ENCODE measurements at places on chromosomes 11 and 22.

- DNase-seq = no peak
Observed at GRCh38 chr11:31800398-31801265, 10.5 kb downstream of the PAX6 start.

- DNase-seq = no peak
Observed at GRCh38 chr11:45864041-45864440, 16.8 kb downstream of the CRY2 start.

- no peak for DNase-seq
Observed at GRCh38 chr11:2803186-2804091, 82.1 kb downstream of the CDKN1C start.

- DNase-seq = no peak
Observed at GRCh38 chr11:15806217-15806616, 550.1 kb downstream of the SOX6 start.

- no peak for DNase-seq
Observed at GRCh38 chr11:66337103-66337899, 1.1 kb upstream of the RIN1 start.

GRCh38 chr22:22954656-22955055, 67.0 kb downstream of the IGLL5 start:
- DNase-seq = peak; percentile 14

DNA sequence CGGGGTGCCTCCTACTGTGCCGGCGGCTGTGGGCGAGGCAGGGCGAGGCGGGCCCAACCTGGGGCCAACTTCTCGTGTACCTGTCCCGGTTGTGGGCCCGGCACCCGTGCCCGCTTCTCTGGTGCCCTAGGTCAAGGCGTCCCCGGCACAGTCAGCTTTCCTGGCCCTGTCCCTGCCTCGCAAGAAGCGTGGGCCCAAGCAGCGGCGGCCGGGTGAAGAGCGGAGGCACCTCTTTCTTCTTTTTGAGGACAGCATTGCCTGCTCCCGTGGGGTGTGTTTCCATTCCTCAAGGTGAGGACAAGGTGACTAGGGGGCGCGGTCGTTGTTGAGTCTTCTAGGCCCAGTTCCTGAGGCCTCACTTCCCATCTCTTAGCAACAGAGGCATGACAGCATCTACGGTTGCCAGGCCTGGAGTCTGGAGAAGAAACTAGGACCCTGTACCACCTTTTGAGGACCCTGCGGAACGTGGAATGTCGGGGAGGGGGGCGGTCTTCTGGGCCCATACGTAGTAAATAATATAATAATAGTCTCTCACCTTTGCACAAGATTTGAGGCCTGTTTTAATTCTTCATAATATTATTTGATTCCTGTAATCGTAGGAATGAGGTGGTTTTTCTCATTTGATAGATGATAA, 418 bp downstream of the ACO2 start:
- no peak for DNase-seq

GRCh38 chr11:111617286-111617685, 15.0 kb downstream of the SIK2 start:
- DNase-seq = no peak

- DNase-seq = no peak
Observed at GRCh38 chr11:117600234-117600783, 196.7 kb downstream of the DSCAML1 start.

DNA sequence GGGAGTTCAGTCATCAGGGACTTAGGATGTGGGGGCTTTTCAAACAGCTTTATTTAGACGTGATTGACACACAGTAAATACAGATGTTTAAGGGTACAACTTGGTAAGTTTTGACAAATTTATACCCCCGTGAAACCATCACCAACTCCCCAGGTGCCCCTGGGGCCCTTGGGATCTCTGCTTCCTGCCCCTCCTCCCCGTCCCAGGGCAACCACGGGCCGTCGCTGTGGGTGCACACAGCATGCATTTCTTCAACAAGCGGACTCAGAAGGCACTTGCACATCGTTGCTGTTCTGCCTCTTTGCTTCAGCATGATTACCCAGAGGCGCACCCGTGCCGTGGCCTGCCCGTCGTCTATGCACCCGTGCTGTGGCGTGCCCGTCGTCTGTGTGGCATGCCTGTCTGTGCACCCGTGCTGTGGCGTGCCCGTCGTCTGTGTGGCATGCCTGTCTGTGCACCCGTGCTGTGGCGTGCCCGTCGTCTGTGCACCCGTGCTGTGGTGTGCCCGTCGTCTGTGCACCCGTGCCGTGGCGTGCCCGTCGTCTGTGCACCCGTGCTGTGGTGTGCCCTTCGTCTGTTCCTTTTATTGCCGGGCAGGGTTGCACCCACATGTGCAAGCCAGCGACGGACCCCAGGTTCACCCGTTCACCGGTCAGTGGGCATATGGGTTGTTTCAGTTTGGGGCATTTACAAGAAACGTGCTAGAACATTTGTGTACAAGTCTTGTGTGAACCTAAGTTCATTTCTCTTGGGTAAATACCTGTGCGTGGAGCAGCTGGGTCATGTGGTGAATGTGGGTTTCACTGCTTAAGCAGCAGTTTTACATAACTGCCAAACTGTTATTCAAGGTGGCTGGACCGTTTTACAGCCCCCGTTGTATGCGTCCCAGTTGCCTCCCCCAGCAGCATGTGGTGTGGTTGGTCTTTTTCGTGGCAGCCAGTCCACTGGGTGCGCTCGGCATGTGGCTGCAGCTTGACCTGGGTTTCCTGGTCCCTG, 8.3 kb downstream of the CD81 start:
- DNase-seq = no peak

DNA sequence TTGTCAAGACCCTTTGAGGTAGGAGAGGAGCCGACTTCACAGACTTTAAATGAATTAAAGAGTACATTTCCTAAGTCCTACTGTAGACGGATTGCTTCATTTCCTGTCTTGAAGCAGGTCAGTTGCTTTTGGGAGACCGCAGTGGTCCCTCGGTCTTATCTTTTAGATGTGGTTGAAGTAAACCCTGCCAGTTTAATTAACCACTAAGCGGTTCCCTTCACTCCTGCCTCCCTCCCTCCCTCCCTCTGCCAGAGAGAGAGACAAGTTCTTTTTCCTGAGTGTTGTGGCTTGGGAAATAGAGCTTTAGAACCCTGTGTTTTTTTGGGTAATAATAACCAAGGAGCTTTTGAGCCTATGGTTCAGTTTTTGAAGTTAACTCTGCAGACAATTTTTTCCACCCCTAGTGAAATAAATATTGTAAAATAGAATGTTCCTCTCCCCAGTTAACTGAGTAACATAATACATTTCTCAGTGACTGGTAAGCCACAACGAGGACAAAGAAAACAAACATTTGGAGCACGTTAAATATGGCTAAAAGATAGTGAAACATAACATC, 147.5 kb downstream of the LDLRAD3 start:
- DNase-seq = no peak

GRCh38 chr11:128226106-128226716, 361.1 kb downstream of the ETS1 start:
- DNase-seq = no peak

DNA sequence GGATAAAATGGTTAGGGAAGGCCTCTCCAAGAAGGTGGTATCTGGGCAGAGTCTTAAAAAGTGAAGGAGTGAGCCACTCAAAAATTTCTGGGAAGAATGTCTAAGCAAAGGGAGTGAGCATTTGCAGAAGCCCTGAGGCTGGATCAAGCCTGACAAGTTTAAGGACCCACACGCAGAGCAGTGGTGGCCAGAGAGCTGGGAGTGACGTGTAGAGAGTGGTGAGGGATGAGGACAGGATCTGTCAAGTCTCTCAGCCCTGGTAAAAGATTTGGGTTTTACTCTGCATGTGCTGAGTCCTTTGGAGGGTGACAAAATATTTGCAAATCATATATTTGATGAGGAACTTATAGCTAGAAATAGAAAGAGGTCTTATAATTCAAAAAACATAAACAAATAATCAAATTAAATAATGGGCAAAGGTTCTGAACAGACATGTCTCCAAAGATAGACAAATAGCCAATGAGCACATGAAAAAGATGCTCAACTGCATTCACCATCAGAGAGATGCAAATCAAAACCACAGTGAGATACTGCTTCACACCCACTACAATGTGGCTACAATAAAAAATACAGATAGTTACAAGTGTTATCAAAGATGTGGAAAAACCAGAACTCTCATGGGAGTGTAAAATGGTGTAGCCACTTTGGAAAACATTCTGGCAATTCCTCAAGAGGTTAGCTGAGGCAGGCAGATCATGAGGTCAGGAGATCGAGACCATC, 107.2 kb upstream of the NNMT start:
- no peak for DNase-seq

GRCh38 chr22:41417622-41418390, 28.8 kb downstream of the TOB2 start:
- no peak for DNase-seq

- DNase-seq = no peak
Observed at GRCh38 chr11:61587541-61587941, 6.7 kb upstream of the SYT7 start.

GRCh38 chr11:48116437-48117228, 100.0 kb upstream of the OR4B1 start:
- DNase-seq = no peak

- no peak for DNase-seq
Observed at GRCh38 chr22:22929381-22930221, 42.0 kb downstream of the IGLL5 start.

DNA sequence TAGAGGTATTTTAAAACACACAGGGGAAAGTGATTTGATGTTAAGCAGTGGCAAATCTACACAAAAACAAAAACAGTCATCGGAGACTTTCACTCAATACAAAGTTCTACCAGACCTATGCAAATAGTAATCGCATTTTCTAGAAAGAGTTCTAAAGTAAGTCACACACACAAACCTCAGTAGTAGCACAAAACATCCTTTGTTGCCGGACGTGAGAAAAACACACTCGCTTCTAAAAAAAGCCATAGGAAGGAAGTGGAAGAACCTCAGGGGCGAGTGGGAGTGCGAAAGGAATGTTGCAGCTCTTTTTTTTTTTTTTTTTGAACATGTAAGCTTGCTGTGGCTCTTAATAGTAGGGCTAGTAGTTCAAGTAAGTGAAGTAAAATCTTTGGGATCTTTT, 88.9 kb downstream of the MAML2 start:
- no peak for DNase-seq

GRCh38 chr22:46051646-46052045, 74.7 kb upstream of the WNT7B start:
- no peak for DNase-seq

GRCh38 chr11:39571081-39571480, 1888.4 kb downstream of the LRRC4C start:
- no peak for DNase-seq

DNA sequence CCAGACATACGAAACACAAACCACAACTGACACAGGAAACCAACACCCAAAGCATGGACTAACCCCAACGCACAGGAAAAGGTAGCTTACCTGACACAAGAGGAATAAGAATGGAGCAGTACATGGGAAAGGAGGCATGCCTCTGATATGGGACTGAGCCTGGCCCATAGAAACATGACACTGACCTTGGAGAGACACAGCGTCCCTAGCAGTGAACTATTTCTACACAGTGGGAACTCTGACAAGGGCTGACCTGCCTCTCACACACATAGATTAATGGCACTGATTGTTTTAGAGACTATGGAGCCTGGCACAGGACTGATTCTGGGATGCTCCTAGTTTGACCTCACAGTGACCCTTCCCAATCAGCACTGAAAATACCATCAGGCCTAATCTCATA, 12.0 kb downstream of the CCKBR start:
- DNase-seq = no peak

DNA sequence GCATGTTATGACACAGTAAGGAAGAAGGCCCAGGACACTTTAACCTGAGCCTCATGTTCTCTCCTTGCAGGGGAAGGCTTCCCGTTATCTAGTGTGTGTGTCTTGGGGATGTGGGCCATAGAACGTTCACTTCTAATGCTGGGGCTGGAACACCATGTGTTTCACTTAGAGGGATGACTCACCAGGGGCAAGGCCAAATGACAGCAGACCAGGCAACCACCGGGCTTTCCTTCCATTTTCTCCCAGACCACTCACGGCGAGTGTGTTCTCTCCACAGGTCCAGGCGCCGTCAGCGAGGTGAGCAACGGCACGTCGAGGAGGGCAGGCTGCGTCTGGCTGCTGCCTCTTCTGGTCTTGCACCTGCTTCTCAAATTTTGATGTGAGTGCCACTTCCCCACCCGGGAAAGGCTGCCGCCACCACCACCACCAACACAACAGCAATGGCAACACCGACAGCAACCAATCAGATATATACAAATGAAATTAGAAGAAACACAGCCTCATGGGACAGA, 964.4 kb downstream of the NTM start:
- no peak for DNase-seq

- DNase-seq = no peak
Observed at GRCh38 chr11:120326845-120327281, 1.8 kb downstream of the TLCD5 start.

DNA sequence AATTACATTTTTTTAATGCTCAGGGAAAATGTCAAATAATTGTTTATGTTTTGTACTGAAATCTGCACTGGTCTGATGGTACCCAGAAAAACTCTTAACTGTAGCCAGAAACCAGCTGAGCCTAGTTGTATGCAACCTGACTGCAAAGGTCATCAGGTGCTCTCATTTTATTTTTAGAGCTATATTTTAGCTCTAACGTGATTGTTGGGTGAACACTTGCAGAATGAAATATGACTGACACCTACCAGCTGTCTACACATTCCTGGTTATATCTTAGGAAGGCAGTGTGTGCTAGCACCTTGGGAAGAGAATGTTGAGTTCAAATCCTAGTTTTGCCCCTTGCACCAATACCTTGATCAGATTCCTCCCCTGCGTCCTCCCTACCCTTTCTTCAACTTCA, 23.6 kb downstream of the PTPRJ start:
- no peak for DNase-seq

GRCh38 chr11:32172848-32173834, 82.3 kb downstream of the RCN1 start:
- no peak for DNase-seq

DNA sequence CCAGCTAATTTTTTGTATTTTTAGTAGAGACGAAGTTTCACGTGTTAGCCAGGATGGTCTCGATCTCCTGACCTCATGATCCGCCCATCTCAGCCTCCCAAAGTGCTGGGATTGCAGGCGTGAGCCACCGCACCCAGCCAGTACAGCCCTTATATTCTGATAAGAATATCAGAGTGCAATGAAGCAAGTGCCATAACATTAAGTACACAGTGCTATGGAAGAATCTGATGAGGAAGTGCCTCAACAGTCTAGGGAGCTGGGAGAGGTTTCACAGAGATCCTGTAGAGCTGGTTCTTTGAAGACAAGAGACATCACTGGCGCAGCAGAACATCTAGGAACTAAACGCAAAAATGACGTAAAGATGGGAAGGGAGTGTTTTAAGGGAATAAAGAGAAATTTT, 2.1 kb downstream of the RTCB start:
- DNase-seq = no peak

- DNase-seq = no peak
Observed at GRCh38 chr11:22559416-22559815, 66.2 kb downstream of the FANCF start.

- DNase-seq = no peak
Observed at GRCh38 chr11:74319139-74319816, 7.8 kb upstream of the P4HA3 start.

GRCh38 chr11:355581-356458, 13.5 kb upstream of the B4GALNT4 start:
- DNase-seq = peak; percentile 73

DNA sequence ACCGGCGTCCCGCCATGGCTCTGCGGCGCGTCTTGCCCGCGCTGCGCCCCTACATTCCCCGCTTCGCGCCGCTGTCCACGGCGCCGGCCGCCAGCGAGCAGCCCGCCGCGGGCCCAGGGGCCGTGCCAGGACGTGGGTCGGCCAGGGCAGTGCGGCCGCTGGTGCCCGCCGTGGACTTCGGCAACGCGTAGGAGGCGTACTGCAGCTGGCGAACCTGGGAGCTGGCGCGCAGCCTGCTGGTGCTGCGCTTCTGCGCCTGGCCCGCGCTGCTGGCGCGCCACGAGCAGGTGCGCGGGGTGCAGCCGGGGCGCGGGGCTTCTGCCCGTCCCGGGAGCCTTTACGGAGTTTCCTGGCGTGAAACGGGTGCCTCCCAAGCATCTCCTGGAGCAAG, 20.1 kb downstream of the DGCR6L start:
- DNase-seq = no peak

Measured in stimulated activated CD8-positive, alpha-beta memory T cell treated with anti-CD3 and anti-CD28 coated beads, Interleukin-7, amount 100 ng/mL, for 1 hour (primary cell).